K562 (cell line): ENCODE measurements at places on chromosomes 13 and 19. TPM values are rescaled to one million over a fixed set of nuclear protein-coding genes. Genes with fewer than 3 reads are reported as not detected.

GRCh38 chr13:113060557-113061270, 44.9 kb upstream of the F7 start:
- peaks cover 24% of the 10 kb centered on the region; the same call in 2 of the 3 replicates for H3K27me3 ChIP-seq
- H3K36me3 ChIP-seq = no peaks in the 10 kb centered on the region
- no peak overlapping the region for H3K27ac ChIP-seq

DNA sequence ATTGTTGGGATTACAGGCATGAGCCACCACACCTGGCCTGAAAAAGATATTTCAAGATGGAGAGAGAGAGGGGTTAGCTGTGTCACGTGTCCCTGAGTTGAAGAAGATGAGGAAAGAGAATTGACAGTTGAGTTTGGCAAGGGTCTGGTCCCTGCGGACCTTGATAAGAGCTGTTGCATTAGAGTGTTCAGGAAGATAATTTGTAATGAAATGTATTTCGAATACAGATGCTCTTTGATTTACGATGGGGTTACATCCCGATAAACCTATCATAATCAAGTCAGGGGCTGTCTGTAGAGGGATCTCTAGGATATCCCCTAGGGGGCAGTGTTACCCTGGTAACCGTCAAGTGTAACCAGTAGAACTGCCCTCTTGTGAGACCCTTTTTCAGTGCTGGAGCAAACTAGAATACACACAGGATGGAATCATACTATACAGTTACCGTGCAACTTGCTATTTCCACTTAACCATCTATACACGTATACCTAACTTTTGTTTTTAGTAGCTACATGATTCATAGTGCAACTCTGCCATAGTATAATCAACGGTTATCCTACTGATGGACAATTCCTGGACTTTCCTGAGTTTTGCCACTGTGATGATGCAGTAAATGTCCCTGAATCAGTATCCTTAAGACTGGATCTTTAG, 1.5 kb upstream of the ELOF1 start:
- DNase-seq = peak; percentile 68
- peak overlapping the region; percentile 94 for H3K27ac ChIP-seq
- no peaks in the 10 kb centered on the region for H3K27me3 ChIP-seq
- peaks cover 48% of the 10 kb centered on the region for H3K4me1 ChIP-seq
- H3K36me3 ChIP-seq = peaks cover 16% of the 10 kb centered on the region; the same call in 2 of the 3 replicates

- no peak for DNase-seq
- no peaks in the 10 kb centered on the region for H3K4me1 ChIP-seq
- H3K36me3 ChIP-seq = no peaks in the 10 kb centered on the region
- H3K27ac ChIP-seq = no peak overlapping the region
These were observed 36.9 kb downstream of the POLR1D start for GRCh38 chr13:27658546-27658945.

GRCh38 chr13:103884101-103884723, 818.0 kb upstream of the SLC10A2 start:
- H3K4me3 ChIP-seq = no peak overlapping the region
- H3K27me3 ChIP-seq = no peaks in the 10 kb centered on the region

DNA sequence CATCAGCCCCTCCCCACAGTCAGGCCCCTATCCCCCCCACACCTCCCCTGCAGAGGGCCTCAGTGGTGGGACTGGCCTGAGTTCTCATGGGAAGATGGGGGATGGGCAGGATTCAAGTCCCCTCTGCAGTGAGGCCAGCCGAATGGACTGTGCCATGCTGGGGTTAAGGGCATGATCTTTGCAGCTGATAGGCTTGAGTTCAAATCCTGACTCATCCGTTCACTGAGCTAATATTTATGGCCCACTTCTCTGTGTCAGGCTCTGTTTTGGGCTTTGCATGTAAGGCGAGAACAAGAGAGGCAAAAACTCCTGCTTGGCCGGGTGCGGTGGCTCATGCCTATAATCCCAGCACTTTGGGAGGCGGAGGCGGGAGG, 20.7 kb downstream of the MARK4 start:
- no peak overlapping the region for H3K4me3 ChIP-seq
- no peak overlapping the region for H3K27ac ChIP-seq
- H3K36me3 ChIP-seq = peaks cover 35% of the 10 kb centered on the region; the same call in 2 of the 3 replicates
- peaks cover 17% of the 10 kb centered on the region; the same call in 2 of the 3 replicates for H3K4me1 ChIP-seq
- no peak for DNase-seq
- H3K27me3 ChIP-seq = no peaks in the 10 kb centered on the region

GRCh38 chr13:30204564-30204963, 102.8 kb downstream of the KATNAL1 start:
- H3K4me1 ChIP-seq = no peaks in the 10 kb centered on the region
- H3K27ac ChIP-seq = no peak overlapping the region
- DNase-seq = no peak
- no peak overlapping the region for H3K4me3 ChIP-seq

DNA sequence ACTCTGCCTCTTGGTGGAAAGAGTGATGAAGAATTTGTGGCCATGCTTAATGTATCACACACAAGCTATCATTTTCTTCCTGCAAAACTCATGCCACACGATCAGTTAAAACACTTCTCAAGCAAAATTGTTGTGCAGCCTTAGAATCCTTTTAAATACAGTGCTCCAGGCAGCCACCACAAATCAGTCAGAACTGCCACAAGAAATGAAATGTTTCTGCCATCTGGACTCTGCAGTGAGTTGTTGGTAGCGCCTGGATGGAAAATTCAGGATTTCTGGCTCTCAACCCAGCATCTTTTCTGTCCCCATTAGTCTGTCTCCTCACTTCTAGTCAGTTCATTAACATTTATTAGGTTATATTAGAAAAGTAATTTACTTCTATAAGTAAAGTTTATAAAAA, 179.5 kb downstream of the GPC6 start:
- H3K4me3 ChIP-seq = no peak overlapping the region
- no peaks in the 10 kb centered on the region for H3K4me1 ChIP-seq
- H3K36me3 ChIP-seq = no peaks in the 10 kb centered on the region
- H3K27ac ChIP-seq = no peak overlapping the region

- no peaks in the 10 kb centered on the region for H3K27me3 ChIP-seq
- peak overlapping the region; percentile 91 for H3K27ac ChIP-seq
- peak; percentile 65 for DNase-seq
- peaks cover 31% of the 10 kb centered on the region for H3K36me3 ChIP-seq
- H3K4me1 ChIP-seq = no peaks in the 10 kb centered on the region; the same call in 1 of the 2 replicates
These were observed 1.0 kb downstream of the HMGB1 start for GRCh38 chr13:30464496-30465342.

DNA sequence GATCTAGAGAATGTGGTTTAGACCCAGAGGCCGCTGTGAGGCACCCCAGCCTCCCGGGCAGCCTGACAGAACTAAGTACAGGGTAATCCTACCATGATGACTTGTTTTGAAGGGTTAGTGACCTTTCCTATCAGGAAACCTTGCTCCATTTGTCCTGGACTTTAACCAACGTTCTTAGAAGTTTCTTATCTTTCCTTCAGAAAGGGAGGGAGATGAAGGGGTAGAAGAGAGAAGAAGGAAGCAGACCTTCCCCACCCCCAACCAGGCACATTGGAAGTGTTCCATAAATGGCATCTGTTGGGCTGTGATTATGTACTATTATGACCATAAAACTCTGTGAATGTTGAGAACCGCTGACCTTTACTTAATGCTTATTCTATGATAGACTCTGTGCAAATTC, 184.2 kb downstream of the OXGR1 start:
- no peak overlapping the region for H3K27ac ChIP-seq
- H3K4me3 ChIP-seq = no peak overlapping the region
- DNase-seq = no peak
- no peaks in the 10 kb centered on the region for H3K36me3 ChIP-seq
- no peaks in the 10 kb centered on the region for H3K27me3 ChIP-seq

GRCh38 chr19:3193256-3194105, 7.8 kb downstream of the NCLN start:
- H3K4me3 ChIP-seq = no peak overlapping the region
- no peaks in the 10 kb centered on the region for H3K27me3 ChIP-seq

DNA sequence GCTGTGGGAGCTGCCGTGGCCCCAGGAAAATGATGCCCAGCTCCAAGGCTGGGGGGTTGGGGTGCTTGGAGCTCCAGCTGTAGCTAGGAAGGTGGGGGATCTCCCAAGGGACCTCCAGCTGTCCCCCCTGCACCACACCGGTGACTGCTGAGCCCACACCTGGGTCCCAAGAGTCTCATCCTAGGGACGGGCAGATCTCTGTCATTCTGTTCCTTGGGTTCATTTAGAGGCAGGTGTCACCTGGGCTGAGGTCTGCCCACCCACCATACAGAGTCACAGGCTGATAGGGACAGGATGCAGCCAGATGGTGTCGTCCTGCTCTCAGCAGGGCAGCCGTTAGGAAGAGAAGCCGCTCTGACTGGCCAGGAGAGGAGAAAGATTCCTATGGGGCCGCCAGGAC, 5.3 kb downstream of the F2RL3 start:
- no peak for DNase-seq
- peaks cover 35% of the 10 kb centered on the region for H3K4me1 ChIP-seq
- H3K27me3 ChIP-seq = no peaks in the 10 kb centered on the region
- H3K36me3 ChIP-seq = peaks cover 26% of the 10 kb centered on the region; the same call in 2 of the 3 replicates

- peak; percentile 81 for DNase-seq
- peaks cover 13% of the 10 kb centered on the region; the same call in 2 of the 3 replicates for H3K4me1 ChIP-seq
- peak overlapping the region; percentile 92 for H3K4me3 ChIP-seq
- peak overlapping the region; percentile 95 for H3K27ac ChIP-seq
- H3K27me3 ChIP-seq = no peaks in the 10 kb centered on the region
These were observed 622 bp upstream of the FXYD5 start for GRCh38 chr19:35153701-35154524.

DNA sequence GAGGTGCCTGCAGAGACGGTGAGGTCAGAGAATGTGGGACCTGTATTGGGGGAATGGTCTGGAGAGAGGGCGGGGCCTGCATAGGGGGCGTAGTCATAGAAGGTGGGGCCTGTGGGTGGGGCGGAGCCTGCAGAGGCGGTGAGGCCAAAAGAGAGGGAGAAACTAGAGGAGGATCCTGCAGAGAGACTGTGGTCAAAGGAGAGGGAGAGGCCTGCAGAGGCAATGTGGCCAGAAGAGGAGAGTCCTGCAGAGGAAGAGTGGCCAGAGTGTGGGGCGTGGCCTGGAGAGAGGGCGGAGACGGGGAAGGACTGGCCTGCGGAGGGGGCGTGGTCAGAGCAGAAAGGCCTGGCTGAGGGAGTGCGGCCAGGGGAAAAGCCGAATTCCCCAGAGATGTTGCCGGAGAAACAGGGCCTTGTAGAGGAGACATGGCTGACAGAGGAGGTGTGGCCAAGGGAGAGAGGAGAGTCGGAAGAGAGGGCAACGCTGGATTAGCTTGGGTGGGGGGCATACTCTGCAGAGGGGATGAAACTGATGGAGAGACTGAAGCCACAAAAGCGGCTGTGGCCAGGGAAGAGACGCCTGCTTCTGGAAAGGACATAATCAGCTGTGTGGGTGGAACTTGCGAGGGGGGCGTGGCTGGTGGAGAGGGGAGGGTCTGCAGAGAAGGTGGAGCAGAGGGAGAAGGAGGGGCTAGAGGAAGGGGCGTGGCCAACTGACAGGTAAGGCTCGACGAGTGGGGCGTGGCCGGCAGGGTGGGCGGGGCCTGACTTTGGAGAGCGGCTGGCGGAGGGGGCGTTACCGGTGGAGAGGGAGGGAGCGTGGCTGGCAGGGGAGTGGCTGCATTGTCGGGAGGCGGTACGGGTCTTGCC, 2.5 kb downstream of the PRR36 start:
- peak; percentile 82 for DNase-seq
- peaks cover 10% of the 10 kb centered on the region; the same call in 2 of the 3 replicates for H3K4me1 ChIP-seq
- peak overlapping the region; percentile 81 for H3K27ac ChIP-seq
- H3K4me3 ChIP-seq = peak overlapping the region; percentile 45

DNA sequence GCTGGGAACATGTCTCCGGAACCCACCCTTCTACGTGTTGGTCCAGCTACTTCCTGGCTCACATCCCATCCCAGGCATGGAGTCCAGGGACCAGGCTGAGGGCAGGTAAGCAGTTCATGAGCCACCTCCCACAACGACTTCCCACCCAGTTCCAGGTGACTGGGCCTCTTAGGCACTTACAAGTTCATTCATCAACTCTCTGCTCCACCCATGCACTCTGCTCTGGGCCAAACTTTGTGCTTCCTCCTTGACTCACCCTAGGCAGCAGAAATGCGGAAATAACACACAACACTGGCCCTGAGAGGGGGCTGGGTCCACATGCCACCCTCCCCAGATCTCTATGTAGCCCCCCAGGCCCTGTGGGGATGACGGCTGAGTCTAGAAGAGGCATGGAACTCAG, 20.5 kb downstream of the IQCN start:
- peaks cover 6% of the 10 kb centered on the region; the same call in 1 of the 3 replicates for H3K27me3 ChIP-seq
- no peak overlapping the region for H3K27ac ChIP-seq
- DNase-seq = no peak

DNA sequence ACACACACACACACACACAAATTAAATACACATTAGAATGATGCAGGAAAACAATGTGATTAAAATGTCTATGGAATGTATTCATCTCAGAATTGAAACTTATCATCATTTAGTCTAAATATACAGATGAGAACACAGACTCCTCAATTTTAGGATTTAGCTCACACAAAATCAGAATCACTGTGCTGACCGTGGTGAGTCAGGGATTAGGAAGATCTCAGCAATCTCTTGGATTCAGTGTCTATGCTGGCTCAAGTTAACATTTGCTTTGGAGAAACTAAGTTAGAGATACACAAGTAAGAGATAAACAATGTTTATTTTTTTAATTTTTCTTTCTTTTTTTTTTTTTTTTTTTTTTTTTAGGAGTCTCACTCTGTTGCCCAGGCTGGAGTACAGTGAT, 323.6 kb downstream of the KLF12 start:
- no peaks in the 10 kb centered on the region for H3K36me3 ChIP-seq
- no peaks in the 10 kb centered on the region for H3K4me1 ChIP-seq
- no peak overlapping the region for H3K27ac ChIP-seq
- no peak for DNase-seq
- H3K27me3 ChIP-seq = no peaks in the 10 kb centered on the region

GRCh38 chr19:39829702-39830275, 4.2 kb downstream of the DYRK1B start:
- H3K36me3 ChIP-seq = peaks cover 78% of the 10 kb centered on the region
- H3K27me3 ChIP-seq = no peaks in the 10 kb centered on the region
- no peak overlapping the region for H3K4me3 ChIP-seq
- no peak for DNase-seq
- H3K4me1 ChIP-seq = peaks cover 31% of the 10 kb centered on the region
- H3K27ac ChIP-seq = no peak overlapping the region

DNA sequence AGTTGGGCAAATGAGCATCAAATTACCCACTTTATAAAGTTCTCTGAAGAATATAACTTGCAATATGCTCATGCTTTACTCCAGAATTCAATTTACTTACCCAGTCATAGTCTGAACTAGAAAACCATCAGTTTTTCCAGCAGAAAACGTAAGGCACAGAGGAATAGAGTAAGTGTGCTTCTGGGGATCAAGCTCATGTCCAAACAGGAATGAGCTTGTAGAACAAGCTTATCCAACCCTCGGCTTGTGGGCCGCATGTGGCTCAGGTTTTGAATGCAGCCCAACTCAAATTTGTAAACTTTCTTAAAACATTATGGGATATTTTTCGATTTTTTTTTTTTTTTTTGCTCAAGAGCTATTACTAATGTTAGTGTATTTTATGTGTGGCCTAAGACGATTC, 308.5 kb upstream of the KLF12 start:
- H3K27me3 ChIP-seq = no peaks in the 10 kb centered on the region
- H3K36me3 ChIP-seq = no peaks in the 10 kb centered on the region
- no peaks in the 10 kb centered on the region for H3K4me1 ChIP-seq
- no peak overlapping the region for H3K4me3 ChIP-seq
- no peak for DNase-seq
- H3K27ac ChIP-seq = no peak overlapping the region

- H3K36me3 ChIP-seq = peaks cover 64% of the 10 kb centered on the region; the same call in 2 of the 3 replicates
- H3K4me3 ChIP-seq = no peak overlapping the region
- no peak for DNase-seq
- H3K27ac ChIP-seq = peak overlapping the region; percentile 52; the same call in 1 of the 3 replicates
- peaks cover 7% of the 10 kb centered on the region; the same call in 2 of the 3 replicates for H3K4me1 ChIP-seq
These were observed 15.7 kb upstream of the TIMM44 start for GRCh38 chr19:7959211-7959610.

HNRNPM gene
- total RNA-seq = 283 and 340 TPM in 2 replicates

UBE2L5 gene
- total RNA-seq = not detected in 2 replicates

UBE2M gene
- 127 and 131 TPM in 2 replicates for total RNA-seq

POSTN gene
- 0.04 and 0.13 TPM in 2 replicates for total RNA-seq

DOCK6 gene
- 19.3 and 20.2 TPM in 2 replicates for total RNA-seq

ZNF616 gene
- 9.4 and 9.6 TPM in 2 replicates for total RNA-seq

MYO16 gene
- 11.1 and 12.1 TPM in 2 replicates for total RNA-seq

ZNF492 gene
- total RNA-seq = 0.07 and 0.13 TPM in 2 replicates
